Mesenteric fat pad (tissue), 1 donor: ENCODE measurements at places on chromosomes 7 and 10. TPM values are rescaled to one million over a fixed set of nuclear protein-coding genes. Genes with fewer than 3 reads are reported as not detected.

DNA sequence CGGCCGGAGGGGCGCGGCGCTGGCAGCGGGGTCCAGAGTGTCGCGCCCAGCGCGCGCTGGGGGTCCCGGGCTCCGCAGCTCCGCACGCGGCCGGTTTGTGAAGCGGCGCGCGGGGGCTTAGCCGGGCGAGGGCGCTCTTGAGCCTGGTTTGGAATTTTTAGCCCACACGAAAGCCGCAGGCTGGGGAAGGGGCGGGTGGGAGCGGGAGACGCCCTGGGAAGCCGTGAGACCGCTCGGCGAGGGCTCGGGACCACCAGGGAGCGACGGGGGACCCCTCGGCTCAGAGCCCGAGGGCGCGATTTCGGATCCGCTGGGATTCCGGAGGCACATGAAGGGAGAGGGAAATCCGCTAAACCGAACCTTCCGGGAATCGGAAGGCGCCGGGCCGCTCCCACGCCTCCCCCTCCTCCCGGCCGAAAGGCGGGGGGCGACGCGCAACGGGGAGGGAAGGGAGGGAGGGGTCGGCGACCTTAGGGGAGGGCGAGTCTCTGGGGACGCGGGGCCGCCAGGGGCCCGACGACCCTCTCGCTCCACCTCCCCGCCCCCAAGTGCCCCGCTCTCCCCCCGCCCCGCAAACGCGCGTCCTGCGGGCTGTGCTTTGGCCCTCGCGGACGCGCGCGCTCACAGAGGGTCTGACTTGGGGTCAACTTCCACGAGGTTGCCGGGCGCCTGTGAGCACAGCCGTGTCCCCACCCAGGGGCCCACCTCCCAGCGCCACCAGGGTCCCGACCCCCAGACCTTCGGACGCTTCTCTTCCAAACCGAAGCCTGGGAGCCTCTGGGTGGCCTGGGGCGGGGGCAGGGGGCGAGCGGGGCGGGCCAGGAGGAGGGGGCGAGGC lies 5.1 kb upstream of the ELFN1 start:
- DNase-seq = peak; percentile 89

GRCh38 chr7:68146983-68147382 lies 1150.3 kb downstream of the TYW1 start:
- DNase-seq = no peak

- no peak for DNase-seq
Observed at GRCh38 chr7:31335161-31335856, 5.2 kb downstream of the NEUROD6 start.

DNA sequence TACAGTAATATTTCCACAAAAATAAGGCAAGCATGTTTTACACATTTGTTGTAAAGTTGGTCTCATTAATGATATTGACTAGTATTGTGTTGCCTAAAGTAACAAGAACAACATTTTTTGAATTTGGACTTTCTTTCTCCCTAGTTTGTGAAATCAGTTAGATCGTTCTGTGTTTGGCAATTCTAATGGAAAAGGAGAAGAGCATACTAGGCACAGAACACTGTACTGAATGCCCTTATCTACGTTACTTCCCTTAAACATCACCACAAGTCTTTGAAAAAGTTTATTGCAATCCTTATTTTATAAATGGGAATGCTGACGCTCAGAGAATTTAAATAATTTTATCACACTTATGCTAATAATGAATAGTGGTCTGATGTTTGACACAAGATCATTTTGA lies 372.2 kb downstream of the EXOC4 start:
- no peak for DNase-seq

DNA sequence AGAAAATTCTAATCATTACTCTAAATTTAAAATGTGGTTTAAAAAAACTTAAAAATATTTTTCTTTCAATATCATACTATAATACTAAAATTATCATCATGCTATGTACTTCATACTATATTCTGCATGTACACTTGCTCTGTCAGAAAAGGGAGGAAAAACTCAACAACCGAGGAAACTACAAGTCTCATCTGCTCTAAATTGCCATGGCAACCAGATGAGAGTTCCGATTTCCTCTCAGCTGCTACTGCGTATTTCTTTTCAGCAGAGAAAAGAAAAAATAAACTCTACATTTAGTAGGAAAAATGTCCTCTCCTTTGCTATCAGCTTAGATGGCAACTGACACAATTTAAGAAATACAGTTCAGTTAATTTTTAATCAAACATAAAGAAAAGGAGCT lies 178.9 kb downstream of the SRPK2 start:
- no peak for DNase-seq

GRCh38 chr7:122790132-122790531 lies 87.4 kb upstream of the RNF148 start:
- DNase-seq = no peak

The CDK1 gene
- 0.45 TPM for total RNA-seq
